ENCODE measurements at places on chromosomes 5 and 9. TPM values are rescaled to one million over a fixed set of nuclear protein-coding genes. Genes with fewer than 3 reads are reported as not detected.
A peak's percentile ranks its signal among the peaks of the same experiment; 100 is the strongest.

- no peak overlapping the region for H3K4me3 ChIP-seq
- no peaks in the 10 kb centered on the region for H3K27me3 ChIP-seq
- no peaks in the 10 kb centered on the region for H3K36me3 ChIP-seq
- ATAC-seq, result peak; percentile 66
- H3K4me1 ChIP-seq, result peaks cover 58% of the 10 kb centered on the region
Measured at GRCh38 chr9:114385397-114386181, 2.2 kb downstream of the AKNA start.

- peak overlapping the region; percentile 22 for H3K4me3 ChIP-seq
- H3K27ac ChIP-seq, result no peak overlapping the region
- no peaks in the 10 kb centered on the region for H3K27me3 ChIP-seq
- no peaks in the 10 kb centered on the region for H3K36me3 ChIP-seq
- H3K4me1 ChIP-seq, result no peaks in the 10 kb centered on the region
Measured at GRCh38 chr9:114806526-114806900, 674 bp upstream of the TNFSF15 start.

GRCh38 chr9:69460012-69460411 is 135.0 kb downstream of the ENTREP1 start:
- H3K4me3 ChIP-seq, result no peak overlapping the region
- ATAC-seq, result no peak
- no peak overlapping the region for H3K27ac ChIP-seq
- no peaks in the 10 kb centered on the region for H3K4me1 ChIP-seq
- H3K36me3 ChIP-seq, result no peaks in the 10 kb centered on the region

DNA sequence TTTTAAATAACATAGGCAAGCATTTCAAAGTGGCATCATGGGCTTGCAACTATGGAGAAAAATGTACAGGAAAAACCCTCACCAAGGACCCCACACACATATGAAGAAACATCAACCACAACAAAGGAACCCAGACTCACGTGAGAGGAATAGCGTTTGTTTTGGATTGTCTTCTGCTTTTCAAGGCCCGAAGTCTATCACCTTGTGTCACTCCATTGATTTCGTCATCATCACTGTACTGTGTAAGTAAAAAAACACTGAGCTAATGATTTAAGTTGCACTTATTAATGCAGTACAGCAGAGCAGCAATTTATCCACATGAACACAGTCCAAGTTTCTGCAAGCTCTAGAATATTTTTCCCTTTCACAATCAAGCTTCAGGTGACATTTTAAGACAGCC is 72.4 kb downstream of the HABP4 start:
- H3K36me3 ChIP-seq, result no peaks in the 10 kb centered on the region
- no peaks in the 10 kb centered on the region for H3K27me3 ChIP-seq
- no peaks in the 10 kb centered on the region for H3K4me1 ChIP-seq
- H3K27ac ChIP-seq, result no peak overlapping the region

DNA sequence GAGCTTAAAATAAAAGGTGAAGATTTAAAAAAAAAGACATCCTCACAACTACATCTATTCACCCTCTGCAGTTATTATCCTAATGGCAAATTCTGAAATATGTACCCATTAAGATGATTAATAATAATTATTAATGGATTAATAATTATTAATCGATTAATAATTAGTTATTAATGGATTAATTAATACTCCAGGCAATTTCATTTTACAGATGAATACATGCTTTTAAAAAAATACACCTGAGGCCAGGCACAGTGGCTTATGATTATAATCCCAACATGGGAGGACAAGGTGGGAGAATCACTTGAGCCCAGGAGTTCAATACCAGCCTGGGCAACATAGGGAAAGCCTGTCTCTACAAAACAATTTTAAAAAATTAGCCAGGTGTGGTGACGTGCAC is 182.4 kb downstream of the ARRDC3 start:
- no peaks in the 10 kb centered on the region for H3K27me3 ChIP-seq
- no peaks in the 10 kb centered on the region for H3K4me1 ChIP-seq
- H3K27ac ChIP-seq, result no peak overlapping the region
- no peaks in the 10 kb centered on the region for H3K36me3 ChIP-seq

Gene IQGAP2
- total RNA-seq, result 15.7 TPM

DNA sequence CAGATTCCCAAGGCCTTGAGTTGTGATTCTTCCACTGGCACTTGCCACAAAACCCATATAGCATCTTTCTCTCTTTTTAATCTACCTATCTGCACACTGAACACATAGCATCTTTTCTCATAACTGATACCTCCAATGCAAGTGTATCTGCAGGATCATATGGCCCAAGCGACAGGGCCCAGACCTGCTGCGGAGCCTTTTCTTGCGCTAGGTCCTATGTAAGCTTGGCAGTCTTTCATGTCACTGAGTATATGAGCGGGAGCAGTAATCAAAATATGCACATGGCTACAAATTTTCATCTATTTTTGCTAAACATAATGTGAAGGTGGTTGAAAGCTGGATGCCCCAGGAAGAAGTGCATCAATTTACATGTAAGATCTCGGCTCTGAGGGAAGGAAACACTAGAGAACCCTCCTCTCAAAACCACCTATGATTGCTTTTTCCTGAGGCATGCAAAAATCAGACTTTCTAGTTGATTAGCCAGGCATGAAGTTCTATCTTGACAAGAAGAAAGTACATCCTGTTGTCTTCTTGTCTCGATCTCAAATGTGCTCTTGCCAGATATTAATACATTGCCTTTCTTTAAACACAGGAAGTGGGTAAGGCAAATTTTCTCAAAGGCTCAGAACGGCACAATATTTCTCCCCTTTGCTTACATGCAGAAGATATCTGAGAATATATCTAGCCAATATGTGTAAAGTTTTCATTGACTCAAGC is 26.9 kb upstream of the CEMIP2 start:
- H3K4me3 ChIP-seq, result no peak overlapping the region
- H3K36me3 ChIP-seq, result no peaks in the 10 kb centered on the region
- H3K4me1 ChIP-seq, result no peaks in the 10 kb centered on the region
- H3K27me3 ChIP-seq, result no peaks in the 10 kb centered on the region
- no peak overlapping the region for H3K27ac ChIP-seq

Gene MCTP1
- total RNA-seq, result 57.6 TPM

DNA sequence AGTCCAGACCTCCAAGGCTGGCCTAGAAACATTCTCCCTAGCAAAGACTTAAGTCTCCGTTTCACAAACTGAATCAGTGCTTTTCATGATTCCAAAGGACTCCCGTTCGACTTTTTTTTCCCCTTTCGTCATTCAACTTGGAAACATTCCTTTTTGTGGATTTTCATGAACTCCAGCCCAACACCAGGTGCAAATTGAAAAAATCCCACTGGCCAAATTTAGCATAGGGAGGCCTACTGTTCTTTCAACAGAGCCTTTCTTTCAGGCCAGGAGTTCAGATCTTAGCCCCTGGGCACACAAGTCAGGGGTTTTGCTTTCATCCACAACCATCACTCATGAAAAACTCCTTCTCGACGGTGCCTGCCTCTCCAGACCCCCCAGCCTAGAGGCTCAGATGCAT is 285.3 kb downstream of the PIK3R1 start:
- no peak overlapping the region for H3K27ac ChIP-seq
- no peaks in the 10 kb centered on the region for H3K36me3 ChIP-seq
- H3K4me3 ChIP-seq, result no peak overlapping the region
- ATAC-seq, result no peak

Gene SOHLH1
- not detected for total RNA-seq

Gene TAF11L11
- total RNA-seq, result not detected
